ENCODE measurements at places on chromosomes 4 and X. TPM values are rescaled to one million over a fixed set of nuclear protein-coding genes. Genes with fewer than 3 reads are reported as not detected.

Gene MAOB
- 0.37 TPM for total RNA-seq

Gene SSX1
- not detected for total RNA-seq

Gene SPATA18
- 4.4 TPM for total RNA-seq

Gene GIMD1
- not detected for total RNA-seq

Gene RS1
- not detected for total RNA-seq

Gene GAR1
- total RNA-seq = 2.7 TPM

Gene TLR7
- under 0.01 TPM for total RNA-seq

Gene RBMXL3
- total RNA-seq = not detected

Gene CLCN4
- total RNA-seq = 0.77 TPM

Gene MAGIX
- 1.4 TPM for total RNA-seq

Gene SCRG1
- total RNA-seq = 0.33 TPM

Gene SPINK2
- not detected for total RNA-seq

Gene VEGFC
- 45.3 TPM for total RNA-seq
